ENCODE measurements at places on chromosomes 3 and 15.

DNA sequence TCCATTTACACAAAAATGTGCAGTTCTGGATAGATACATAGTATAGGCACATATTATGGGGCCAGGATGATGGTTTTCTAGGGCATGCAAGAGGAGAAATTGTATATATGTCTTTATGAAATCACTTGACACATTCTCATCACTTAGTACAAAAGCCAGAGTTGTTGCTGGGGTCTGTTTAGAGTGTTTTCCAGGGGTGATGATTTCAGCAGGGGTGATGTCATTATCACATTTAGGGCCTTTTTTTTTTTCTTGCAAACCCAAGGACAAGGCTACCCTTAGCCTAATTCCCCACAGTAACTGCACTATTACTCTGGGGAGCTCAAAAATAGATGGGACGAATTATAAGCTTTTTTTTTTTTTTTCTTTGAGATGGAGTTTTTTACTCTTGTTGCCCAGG, 3.6 kb downstream of the ZNF589 start:
- DNase-seq = no peak

DNA sequence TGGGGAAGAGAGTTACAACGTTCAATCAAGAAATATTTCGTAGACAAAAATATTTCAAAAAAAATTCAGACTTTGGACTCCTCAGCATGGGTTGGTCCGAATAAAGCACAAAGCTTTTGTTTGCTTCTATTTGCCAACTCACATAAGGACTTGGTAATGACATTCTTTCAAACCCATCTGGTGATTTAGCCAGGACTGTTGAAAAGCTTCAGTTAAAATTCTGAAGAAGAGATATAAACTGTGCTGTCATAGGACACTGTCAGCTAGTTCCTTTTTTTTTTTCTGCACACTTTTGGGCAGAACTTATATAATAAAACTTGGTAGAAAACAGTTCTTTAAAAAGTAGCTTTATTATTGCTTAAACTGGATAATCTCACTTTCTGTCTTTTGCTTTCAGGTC, 660.8 kb upstream of the SGO1 start:
- no peak for DNase-seq

- DNase-seq = peak; percentile 11
Measured at GRCh38 chr15:59838900-59839299, 149.8 kb upstream of the BNIP2 start.

GRCh38 chr3:139173372-139174108, 128.8 kb upstream of the PRR23C start:
- no peak for DNase-seq

DNA sequence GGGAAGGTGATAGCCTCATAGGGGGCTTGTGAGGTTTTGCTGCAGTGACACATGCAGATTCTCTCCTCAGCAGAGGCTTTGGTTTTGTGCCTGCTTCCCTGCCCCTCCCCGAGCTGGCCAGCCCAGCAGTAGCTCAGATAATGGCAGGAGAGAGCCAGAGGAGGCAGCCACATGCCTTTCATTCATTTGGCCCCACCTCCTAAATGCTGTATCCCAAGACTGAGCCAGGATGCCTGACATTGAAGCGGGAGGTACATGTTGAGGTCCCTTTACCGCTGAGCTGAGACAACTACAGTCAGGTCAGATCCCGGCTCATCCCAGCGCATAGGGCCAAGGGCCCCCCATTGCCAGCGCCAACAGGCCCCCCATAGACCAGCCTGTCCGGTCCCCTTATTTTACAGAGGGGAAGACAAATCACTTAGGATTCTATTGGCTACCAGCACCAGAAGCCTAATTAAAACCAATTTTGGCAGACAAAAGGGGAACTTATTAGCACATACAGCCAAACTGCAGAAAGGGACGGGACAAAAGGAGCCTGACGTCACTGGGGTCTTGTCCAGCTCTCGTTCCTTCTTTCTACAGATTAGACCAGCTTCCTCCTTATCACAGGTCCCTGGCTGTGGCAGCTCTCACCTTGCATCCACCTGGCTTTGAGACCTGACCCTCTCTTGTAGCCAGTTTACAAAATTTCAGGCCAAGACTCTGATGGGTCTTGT, 12.1 kb upstream of the POLG start:
- no peak for DNase-seq

DNA sequence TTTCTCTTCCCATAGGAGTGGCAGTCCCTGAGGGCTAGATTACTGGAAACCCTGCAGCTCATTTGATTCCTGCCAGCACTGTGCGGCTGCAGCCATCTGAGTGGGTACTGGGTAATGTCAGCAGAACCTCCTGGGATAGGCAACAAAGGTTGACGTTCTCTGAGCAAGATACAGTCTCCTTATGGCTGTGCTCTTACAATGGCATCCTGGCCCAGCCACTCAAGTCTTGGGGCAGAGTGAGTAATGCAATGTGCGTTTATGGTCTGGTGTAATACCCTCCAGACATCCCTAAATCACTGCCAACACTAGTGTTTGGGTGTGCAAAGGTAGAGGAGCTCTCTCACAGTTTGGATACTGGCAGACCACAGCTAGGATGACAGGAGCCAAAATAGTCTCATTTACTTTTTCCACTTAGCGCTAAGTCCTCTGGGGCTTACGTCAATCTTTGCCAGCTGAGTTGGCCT, 775.8 kb downstream of the ZNF385D start:
- DNase-seq = no peak

GRCh38 chr15:57321485-57321884, 54.8 kb upstream of the CGNL1 start:
- no peak for DNase-seq

DNA sequence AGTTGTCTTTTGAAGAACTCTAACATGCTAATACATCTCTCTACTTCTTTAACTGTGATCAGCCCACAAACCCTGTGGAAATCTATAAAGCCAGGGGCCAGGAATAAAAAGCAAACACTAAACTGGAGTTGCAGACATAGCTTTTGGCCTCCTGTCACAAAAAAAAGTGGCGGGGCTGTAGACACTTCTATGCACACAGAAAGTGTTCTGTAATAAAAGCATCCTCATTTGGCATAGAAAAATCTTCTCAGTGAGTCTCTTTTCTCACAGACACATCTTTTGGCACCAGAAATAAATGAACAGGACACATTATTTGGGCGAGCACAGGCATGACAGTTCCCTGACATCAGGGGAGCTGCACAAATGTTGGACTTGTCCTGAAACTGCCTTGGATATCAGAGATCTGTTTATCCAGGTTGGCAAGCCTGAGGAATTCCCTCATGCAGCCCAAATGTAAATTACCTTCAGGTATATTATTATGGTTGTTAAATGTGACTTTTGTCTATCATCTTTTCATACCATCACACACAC, 355.4 kb downstream of the FGF12 start:
- DNase-seq = no peak

DNA sequence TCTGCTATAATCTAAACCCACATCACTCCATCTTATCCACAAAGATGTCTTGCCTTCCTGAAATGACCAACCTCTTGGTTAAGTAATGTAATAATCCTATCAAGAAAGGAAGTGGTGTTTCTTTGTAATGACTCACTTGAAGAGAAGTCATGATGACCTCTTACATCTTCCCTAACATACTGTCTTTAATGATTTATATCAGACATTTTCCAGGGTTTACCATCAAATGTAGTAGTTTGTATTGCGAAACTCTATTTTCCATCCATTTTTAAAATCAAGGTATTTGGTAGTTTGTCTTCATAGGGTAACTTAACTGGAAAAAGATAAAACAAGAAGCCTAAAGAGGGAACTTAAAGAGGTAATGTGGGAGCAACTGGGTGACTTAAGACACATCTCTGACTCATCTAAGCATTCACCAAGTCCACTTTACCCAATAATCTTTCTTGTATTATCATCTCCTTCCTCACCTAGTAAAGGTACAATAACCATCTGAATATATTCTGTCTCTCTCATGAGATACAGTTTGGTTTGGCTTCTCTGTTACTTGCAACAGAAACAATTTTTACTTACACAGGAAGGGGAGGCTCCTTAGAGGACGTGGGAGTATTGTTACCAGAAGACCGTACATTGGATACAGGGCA, 5.7 kb upstream of the MAPK6 start:
- DNase-seq = no peak

DNA sequence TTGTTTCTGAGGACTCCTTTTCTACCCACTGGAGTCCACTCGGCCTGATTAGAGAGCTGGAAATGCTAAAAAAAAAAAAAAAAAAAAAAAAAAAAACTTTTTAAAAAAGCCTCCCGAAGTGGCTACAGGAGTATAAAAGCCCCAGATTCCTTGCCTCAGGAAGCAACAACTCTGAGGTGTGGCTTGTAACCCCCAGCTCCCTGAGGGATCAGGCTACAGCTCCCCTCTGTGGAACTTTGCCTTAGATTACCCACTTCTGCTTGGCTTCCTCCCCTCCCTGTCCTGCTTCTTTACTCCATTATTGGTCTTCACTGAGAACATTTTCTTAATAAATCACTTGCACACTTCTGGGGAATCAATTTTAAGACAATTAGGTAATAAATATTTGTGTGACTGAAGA, 49.7 kb upstream of the GADL1 start:
- no peak for DNase-seq

DNA sequence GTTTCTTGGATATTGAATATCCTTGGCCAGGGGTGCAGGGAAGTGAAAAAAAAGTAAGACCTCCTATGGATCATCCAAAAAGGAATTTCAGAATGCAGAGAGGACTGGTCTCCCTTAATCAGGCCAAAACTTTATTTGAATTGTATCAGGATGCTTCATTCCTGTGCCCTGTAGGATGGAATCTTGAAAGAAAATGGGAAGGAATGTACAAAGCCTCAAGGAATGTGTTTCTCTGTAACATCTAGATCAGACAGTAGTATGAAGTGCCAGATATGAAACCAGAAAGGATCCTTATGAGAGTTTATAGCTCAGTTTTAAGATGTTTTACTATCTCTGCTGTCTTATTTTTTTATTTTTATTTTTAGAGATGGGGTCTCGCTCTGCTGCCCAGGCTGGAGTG, 6.5 kb upstream of the GSK3B start:
- DNase-seq = no peak

GRCh38 chr3:8665407-8665896, 20.9 kb upstream of the SSUH2 start:
- no peak for DNase-seq

DNA sequence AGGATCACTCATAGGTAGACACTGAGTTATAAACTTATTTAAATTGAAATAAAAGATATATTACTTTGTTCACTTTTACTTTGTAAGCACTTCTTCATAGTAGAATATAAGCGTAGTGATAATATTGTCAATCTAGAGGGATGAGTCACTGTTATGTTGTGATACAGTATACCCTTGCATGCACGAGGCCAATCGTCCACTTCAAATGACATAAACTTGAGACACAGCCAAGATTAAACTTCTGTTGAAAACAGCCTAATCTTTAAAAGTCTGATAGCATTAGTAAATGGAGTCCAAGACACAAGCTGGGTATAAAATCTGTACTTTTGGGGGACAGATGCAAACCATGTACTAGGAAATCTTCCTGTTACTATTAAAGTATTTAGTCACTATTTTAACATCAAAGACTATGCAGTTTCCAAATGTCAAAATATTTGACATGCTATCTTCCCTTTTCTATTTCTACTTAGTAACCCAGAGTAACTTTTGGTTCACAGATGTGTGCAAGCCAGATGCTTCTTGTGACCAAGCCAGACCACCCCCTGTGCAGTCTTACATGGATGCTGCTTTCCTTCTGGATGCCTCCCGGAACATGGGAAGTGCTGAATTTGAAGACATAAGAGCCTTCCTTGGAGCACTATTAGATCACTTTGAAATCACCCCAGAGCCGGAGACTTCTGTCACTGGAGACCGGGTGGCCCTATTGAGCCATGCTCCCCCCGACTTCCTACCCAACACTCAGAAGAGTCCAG, 85.3 kb downstream of the PIK3R4 start:
- DNase-seq = no peak

DNA sequence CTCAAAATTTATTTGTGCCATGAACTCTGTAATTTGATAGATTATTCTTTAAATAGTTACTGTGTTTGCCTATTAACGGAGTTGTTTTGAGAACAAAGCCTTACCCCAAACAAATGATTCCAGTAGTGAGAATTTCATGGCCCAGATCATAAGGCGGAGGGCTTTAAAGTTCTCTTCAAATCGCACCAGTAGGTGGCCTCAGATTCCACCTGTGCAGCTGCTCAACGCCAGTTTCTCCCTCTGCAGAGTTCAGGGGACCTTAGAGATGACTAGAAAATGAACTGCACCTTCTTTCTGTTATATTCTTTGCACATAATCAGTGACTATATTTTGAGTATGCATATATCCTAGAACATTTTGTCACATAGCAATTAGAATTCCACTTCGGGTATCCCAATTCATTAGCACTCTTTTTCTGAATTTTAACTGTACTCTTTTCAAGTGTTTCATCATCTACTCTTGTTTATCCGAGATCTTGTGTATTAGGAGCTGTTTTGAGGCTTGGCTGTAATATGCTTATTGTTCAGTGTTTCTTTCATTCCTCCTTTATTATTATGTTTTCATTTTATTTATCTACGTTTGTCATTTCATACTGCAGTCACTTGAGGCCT, 232.6 kb upstream of the CHRM5 start:
- no peak for DNase-seq

DNA sequence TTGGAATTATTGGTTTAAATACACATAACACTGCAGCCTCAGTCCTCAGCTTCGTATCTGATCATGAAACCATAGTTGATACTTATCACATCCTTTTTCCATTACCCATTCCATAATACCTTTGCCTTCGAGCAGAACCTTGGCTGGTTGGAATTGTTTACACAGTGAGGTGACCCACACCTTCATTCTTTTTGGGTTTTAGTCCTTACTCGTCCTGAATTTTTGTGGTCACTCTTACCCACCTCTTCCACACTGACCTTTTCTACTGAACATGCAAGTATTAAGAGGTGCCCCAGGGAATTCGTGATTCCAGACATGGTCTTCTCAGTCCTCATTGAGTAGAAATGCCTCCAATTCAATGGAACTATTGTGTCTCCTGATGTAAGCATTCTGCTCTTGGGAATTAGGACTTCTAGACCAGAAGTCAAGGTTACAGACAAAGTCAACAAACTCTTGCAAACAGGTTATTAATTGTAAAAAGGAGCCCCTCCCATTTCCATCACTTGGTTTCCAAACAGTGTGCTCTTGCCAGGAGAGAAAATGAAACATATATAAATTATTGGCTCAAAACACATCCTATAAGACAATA, 37.7 kb downstream of the SCN11A start:
- DNase-seq = no peak

GRCh38 chr3:107561980-107562379, 39.2 kb downstream of the BBX start:
- no peak for DNase-seq

DNA sequence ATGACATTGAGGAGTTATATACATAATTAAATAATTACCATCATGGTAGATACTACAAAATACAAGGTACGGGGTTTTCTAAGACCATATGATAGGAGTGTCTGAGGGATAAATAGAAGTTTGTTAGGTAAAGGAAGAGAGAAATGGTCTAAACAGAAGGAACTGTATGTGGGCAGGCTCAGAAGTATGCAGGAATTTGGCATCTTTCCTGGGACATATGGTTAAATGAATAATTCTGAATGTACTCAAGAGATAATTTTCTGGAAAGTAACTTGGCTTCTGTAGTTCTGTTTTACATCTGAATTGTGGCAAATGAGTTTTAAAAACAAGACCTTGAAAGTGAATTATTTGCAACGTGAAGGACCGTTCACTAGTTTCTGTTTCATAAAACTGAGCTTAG, 17.5 kb downstream of the LMCD1 start:
- no peak for DNase-seq
